WTC11 (cell line): ENCODE measurements at places on chromosomes 12 and 14.

GRCh38 chr14:82755923-82756322, 1222.3 kb upstream of the SEL1L start:
- no peak for DNase-seq

GRCh38 chr12:130856088-130856487, 15.8 kb upstream of the RAN start:
- no peak for DNase-seq

DNA sequence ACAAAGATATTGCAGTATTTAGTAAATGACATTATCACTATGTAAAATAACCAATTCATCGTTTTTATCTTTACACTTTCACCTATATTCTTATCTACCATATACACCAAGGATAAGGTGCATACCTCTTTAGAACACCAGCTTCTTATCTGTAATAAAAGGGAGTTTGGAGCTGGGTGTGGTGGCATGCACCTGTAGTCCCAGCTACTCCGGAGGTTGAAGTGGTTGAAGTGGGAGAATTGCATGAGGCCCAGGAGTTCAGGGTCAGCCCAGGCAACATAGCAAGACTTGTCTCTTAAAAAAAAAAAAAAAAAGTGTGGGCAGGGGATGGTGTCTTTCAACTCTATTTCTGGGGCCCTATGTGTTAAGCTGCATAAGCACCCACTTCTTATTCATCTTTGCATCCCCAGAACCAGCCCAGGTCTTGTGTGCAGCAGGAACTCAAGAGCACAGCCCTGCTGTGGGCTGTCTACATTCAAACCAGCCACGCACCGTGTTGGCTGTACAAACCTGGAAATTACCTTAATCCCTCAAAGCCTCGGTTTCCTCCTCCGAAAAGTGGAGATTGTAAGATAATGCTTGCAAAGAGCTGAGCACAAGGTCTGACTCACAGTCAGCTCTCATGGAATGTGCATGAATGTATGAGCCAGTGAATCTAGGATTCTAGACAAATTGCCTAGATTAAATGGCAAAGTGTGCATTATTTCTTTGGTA, 256.6 kb upstream of the FOXN3 start:
- DNase-seq: no peak

GRCh38 chr14:55707365-55707804, 127.4 kb downstream of the KTN1 start:
- no peak for DNase-seq

DNA sequence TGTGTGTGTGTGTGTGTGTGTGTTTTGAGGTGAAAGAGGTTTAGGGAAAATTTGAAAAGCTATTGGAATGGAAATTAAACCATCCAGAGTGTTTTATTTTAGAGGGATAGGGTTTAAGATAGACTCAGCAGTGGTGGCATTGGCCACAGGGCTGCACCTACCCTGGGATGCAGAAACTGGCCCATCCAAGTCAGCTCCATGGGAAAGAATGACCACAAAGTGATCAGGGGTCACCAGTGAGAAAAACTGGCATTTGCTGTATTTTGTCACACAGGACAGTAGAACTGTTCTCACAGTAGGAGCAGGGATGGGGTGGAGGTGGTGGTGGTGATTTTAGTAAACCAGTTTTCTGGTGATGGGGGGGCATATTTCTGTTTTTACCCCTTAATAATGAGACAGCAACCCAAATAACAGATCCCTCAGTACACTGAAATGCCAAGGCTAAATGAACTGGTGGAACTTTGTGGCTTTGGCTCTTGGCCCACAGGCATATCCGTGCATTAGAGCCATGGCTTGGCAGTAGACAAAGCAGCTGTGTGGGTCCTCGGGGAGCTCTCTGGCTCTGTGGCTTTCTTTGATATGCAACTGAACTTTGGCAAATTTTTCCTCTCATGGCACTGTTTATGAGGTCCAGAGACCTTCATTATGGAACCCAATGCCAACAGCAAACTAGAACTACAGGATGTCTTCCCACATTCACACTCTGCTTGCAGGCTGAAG, 348.3 kb downstream of the ZFP36L1 start:
- DNase-seq: no peak

- no peak for DNase-seq
Observed at GRCh38 chr12:103933237-103933636, 3.0 kb downstream of the HSP90B1 start.

- DNase-seq: no peak
Observed at GRCh38 chr12:49219417-49220026, 30.6 kb upstream of the TUBA1A start.

DNA sequence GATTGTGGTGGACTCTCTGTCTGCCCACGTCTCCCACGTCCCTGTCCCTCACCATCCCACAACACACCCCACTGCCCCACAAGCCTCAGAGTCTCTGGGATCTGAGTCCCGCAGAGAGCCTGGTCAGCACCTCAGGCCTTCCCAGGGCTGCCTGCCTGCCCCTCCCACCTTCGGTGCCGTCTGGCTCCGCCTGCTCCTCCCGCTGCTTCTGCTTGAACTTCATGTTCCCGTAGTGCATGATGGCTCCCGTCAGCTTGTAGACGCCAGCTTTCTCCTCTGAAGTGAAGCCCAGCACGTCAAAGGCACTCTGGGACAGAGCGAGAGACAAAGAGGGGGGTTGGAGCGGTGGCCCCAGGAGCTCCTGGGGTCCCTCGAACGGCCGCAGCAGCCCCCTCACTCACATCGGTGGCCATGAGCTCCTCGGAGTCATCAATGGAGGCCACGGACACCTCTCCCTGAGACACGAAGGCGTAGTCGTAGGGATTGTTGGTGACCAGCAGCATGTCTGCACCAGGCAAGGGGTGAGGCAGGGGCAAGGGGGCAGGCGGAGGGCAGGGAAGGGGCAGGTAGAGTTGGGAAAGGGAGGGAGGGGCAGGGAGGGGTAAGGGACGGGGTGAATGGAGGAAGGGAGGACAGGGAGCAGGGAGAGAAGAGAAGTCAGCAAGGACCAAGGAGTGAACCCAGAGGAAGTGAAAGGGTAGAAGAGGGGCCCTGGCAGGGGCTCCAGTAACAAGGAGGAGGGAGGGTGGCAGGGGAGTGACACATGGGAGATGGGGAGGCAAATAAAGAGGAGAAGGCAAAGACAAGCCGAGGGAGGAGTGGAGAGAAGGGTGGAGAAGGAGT, 5.6 kb downstream of the MYH6 start:
- DNase-seq: no peak

DNA sequence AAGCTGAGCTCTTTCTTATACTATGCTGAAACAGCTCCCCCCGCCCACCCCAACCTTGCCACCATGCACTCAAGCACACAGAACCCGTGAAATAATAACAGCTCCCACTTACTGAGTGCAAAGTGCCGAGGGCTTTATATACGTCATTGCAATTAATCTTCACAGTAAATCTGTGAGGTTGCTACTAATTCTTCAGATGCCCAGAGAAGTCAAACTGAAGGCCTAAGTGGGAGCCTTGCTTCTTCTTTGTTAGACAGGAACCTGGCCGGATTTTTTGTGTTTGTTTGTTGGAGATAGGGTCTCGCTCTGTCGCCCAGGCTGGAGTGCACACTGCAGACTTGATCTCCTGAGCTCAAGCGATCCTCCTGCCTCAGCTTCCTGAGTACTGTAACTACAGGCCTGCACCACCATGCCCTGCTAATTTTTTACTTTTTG, 34.0 kb downstream of the VCPKMT start:
- no peak for DNase-seq

- DNase-seq: no peak
Observed at GRCh38 chr12:22481547-22482104, 62.7 kb downstream of the C2CD5 start.

DNA sequence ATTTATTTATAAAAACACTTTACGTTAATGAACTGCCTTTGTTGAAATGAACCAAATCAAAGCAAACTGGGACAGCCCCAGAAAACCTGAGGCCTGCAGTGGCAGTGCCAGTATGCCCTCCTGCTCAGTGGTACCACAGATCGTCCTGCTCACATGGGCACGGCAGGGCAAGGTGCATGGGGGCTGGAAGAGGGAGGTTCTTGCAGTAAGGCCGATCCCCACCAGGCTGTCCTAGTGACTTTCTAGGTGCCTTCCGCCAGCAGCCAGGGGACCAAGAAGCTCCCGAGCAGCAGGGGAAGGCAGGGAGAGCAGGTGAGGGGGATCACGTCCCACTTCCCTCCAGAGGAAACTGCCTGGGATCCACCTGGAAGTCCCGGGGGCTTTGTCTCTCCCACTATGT, 63.9 kb downstream of the TESC start:
- DNase-seq: no peak
